ENCODE measurements at places on chromosomes 12 and 14.

DNA sequence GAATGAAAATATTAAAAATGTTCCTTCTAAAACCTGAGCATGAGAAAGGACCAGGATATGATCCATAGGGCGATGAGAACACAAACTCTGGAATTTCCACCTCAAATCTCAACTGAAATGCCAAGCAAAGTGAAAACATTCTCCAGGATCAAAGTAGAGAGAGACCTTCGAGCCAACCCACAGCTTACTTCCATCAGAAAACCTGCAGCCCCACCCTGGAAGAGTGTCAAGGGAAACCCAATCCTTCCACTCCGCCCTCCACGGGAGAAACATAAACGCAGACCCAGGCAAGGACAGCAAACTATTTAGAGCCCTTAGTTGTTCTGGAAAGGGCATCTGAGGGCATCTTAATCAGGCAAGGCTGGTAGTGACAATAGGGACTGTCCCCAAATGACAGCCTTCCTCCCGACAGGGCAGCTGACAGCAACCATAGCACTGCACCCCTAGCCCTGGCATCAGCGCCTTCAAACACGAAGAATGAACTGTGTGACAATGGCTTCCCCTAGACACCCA is 21.8 kb downstream of the SLC15A4 start:
- no peak for DNase-seq

GRCh38 chr14:104282332-104283196 is 144.2 kb downstream of the KIF26A start:
- no peak for DNase-seq

DNA sequence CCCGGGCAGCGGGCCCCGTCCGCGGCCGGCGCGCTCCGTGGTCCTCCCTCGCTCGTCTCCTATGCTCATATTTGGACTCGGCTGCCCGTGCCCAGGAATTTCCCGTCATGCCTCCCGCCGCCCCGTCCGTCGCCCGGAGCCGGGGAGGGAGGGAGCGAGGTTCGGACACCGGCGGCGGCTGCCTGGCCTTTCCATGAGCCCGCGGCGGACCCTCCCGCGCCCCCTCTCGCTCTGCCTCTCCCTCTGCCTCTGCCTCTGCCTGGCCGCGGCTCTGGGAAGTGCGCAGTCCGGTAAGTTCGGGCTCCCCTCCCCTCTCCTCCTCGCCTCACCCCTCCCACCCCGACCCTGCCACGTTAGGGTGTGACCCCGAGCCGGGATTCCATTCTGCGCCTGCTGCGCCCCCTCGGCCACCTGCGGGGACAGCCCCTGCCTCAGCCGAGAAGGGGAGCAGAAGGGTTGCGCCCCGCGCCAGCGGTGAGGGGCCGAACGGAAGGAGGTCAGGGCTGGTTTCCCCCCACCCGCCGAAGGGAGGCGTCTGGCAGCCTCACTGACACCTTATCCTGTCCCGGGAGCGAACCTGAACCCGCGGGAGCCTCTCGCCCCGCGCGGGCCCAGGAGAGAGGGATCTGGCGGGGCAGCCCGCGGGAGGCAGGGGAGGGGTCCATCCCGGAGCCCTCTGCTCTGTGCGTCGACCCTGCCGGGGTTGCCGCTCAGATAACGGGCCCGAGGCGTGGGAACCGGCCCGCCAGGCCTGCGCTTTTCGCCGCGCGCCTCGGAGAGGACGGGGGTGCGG is at the start of gene MSRB3:
TSS of gene MSRB3 (plus strand) at position 108 of the 793 bp plus-strand sequence. CDS start 29,897 bp downstream, outside the sequence.
- DNase-seq, result peak; percentile 87

DNA sequence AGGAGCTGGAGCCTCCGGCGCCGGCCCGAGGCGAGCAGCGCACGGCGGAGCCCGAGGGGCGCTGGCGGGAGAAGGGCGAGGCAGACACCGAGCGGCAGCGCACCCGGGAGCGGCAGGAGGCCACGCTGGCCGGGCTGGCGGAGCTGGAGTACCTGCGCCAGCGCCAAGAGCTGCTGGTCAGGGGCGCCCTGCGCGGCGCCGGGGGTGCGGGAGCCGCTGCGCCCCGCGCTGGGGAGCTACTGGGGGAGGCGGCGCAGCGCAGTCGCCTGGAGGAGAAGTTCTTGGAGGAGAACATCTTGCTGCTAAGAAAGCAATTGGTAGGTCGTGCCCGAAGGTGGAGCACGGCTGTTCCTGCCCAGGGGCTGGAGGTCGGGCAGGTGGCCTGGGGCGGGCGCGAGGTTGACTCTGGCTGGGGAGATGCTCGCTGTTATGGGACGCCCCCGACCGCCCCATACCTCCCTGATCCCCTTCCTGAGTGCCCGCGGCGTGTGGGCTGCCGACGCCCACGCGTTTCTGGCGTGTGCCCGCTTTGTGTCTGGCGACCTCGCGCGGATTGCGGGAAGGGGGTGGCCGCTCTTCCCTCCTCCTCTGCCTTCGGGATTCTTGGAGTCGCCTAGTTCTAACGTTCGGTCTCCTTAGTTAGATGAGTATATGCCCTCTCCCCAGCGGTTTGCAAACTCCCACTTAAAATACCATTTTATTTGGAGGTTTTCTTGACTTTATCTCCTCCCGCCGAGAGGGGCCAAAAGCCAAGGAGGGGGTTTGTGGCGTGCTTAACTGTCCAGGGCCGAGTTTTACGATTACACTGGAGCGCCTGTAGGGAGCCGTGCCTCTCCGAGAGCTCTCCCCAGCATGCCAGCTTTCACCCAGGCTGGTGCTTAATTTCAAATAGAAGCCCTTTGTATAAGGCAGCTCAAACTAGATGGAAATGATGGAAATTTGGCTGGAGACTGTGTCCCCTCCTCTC is 752 bp downstream of the DACT1 start:
- DNase-seq, result peak; percentile 73

- no peak for DNase-seq
These were observed 236.7 kb downstream of the MDGA2 start for GRCh38 chr14:47438650-47439140.

DNA sequence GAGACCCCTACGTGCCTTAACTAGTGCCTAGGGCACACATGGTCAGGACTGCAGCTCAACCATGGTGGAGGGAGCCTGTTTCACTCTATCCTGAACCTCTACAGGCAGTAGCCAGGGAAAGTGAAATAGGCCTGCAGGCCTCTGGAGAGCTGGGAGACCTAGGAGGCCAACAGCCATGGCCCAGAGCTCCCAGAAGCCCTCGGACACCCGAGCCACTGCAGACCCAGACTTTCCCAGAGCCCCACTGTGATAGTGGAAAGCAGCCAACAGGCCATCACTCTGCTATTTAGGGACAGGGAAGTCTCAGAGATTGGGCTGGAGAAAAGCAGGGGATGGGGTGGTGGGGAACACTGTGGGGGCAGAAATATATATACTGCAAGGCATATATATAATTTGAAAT is 56.5 kb upstream of the ZFP36L1 start:
- no peak for DNase-seq

GRCh38 chr14:103067231-103067954 is 10.0 kb upstream of the CDC42BPB start:
- DNase-seq, result no peak

DNA sequence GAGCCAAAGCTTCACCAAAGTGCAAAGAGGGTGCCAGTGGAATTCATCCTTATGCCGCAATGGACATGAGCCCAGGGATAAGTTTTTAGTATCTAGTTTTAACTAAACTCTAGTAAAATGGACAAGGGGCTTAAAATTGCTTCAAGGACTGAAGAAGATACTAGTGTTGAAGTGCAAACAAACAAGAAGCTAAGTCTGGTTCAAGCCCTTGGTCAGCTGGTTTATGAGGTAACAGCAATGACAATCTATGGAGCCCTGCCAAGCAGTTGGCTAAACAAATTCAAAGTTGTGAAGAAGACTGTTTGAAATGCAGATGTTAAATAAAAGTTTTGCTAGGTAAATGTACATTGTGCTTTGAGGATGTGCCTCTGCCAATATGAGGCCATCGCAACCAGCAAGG is 209.4 kb downstream of the KTN1 start:
- DNase-seq, result no peak

DNA sequence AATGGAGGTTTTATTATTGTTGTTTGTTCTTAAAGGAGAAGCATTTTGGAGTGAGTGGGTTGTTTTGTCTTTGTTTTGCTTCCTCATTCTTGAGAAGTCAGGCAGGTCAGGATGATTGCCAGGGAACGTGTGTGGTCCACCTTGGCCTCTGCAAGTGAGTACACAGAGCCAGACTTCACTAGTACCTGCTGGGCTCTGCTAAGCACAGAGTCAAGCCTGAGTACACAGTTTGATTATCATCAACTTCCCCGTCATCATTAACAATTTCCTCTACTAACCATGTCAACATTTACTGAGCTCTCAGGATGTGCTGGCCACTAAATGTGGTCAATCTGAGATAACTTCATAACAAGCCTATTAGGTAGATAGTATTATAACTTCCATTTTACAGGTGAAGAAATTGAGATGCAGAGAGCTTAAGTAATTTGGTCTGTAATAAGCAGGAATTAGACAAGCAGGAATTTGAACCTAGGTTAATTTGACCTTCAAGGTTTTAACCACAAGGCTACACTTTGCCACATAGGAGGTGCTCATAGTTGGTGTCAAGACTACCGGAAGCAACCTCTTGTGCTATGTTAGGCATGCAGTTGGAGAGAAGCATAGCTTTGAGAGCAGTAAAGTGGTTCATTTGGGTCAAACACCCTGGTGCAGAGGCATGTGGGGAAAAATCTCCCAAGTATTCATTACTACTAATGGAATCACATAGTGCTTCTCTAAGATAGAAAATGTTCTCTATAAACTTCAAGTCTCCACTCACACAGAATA is 178.3 kb downstream of the NUAK1 start:
- no peak for DNase-seq

- no peak for DNase-seq
These were observed 3.6 kb upstream of the HRK start for GRCh38 chr12:116884871-116885270.
